Stimulated activated CD4-positive, alpha-beta T cell treated with anti-CD3 and anti-CD28 coated beads, Interleukin-1b, Interleukin-23, amount 100 ng/mL, for 1 hour (primary cell): ENCODE measurements at places on chromosomes 12 and 14.

- DNase-seq = no peak
Measured at GRCh38 chr12:64742416-64742815, 16.8 kb downstream of the GNS start.

GRCh38 chr14:39755269-39755878, 323.1 kb upstream of the FBXO33 start:
- no peak for DNase-seq

- DNase-seq = no peak
Measured at GRCh38 chr12:64255249-64255648, 33.2 kb upstream of the KICS2 start.

GRCh38 chr14:95871531-95871930, 5.1 kb upstream of the TUNAR start:
- no peak for DNase-seq

DNA sequence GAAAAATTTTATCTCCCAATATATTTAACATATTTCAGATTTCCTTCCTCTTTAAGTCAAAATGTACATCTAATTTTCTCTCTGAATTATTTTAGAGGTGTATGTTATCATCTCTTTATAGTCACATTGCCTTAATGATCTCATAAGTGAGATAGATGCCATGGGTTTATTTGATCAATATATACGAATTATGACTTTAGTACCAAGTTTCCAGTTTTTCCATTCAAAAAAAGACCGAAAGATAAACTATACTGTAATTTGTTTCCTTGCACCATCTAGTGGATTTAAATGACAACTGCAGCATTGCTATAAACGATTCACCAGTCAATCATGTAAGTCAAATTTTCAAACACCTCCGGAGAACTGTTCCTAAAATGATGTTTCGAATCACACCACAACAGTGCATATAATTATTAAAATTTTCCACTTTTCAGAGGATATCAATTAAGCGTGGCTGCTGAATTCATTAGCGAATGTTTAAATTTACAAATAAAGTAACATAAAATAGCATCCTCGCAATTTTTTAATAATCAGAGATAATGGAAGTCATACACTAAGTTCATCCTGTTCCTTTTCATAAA, 419 bp upstream of the ATXN7L3B start:
- DNase-seq = no peak

DNA sequence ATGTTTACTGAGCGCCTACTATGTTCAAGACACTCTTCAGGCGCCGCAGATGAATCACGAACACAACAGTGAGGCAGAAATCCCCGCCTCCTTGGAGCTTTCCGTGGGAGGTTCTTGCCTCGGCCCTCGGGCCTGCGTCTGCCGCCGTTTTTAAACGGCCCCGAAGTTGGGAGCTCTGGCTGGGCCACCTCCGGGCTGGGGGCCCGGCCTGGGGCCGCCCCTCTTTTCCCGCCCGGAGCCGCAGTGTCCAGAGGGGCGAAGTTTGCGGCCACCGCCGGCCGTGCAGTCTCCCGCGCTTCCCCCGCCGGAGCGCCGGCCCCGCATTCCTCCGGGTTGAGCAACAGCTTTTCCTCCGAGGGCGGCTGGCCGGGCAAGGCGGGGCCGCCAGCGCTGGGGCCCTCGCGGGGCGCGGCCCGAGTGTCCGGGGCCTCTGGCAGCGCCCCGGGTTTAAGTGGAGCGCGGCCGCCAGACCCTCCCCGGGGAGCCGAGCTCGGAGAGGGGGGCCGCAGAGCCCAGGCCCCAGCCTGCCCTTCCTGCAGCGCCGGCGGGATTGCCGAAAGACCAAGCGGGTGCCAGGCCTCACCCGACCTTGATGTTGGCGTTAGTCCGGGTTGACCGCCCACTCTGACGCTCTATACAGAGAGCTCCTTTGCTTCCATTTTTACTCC, 18.7 kb upstream of the CTDSP2 start:
- DNase-seq = no peak
